ENCODE measurements at places on chromosomes 3 and 15.

- DNase-seq: no peak
Observed at GRCh38 chr3:10600726-10601125, 95.3 kb upstream of the ATP2B2 start.

GRCh38 chr3:13406190-13406589 is 13.9 kb downstream of the NUP210 start:
- no peak for DNase-seq

- DNase-seq: no peak
Observed at GRCh38 chr3:108153451-108153981, 62.7 kb upstream of the CD47 start.

DNA sequence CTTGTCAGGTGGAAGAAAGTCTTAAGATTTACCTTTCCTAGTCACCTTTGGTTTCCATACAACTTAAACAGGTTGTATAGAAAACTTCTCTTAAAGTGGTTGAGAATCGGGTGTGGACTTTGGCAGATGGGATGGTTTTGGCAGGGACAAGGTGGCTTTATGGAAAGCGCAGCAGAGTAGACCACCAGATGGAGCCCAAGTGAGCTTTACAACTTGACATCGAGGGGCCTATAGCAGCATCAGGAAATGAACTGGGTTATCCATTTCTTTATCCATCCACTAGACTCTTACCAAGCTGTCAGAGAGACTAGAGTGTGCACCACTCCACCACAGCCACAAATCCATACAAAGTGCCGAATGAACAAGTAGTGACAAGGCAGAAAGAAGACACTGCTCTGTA is 85.3 kb upstream of the MBNL1 start:
- DNase-seq: peak; percentile 50

DNA sequence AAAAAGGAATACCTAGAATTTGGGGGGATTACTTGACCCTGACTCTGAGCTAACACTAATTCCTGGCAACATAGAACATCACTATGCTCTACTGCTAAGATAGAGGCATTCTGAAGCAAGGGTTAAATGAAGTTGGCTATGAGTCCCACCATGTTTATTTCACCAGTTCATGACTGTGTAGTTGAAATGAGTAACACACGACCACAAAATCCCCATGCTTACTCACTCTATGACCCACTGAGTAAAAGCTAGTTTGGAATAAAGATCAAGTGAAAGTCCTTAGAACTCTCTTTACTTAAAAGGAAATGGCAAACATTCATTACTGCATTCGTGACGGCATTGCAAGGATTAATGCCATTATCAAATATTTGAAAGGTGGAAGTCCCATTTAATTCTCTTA is 47.4 kb downstream of the MRPL46 start:
- DNase-seq: no peak

- no peak for DNase-seq
Observed at GRCh38 chr15:69084404-69085030, 70.0 kb downstream of the NOX5 start.

All from activated CD4-positive, alpha-beta T cell treated with anti-CD3 and anti-CD28 coated beads, Interleukin-2, amount 50 U/mL, for 24 hours (primary cell).